ENCODE measurements at places on chromosomes 2 and 18. TPM values are rescaled to one million over a fixed set of nuclear protein-coding genes. Genes with fewer than 3 reads are reported as not detected.

The FAM117B gene
- 12.3 TPM for total RNA-seq

The HOXD3 gene
- not detected for total RNA-seq

The STAT4 gene
- 53.9 TPM for total RNA-seq

The XPO1 gene
- 203 TPM for total RNA-seq

The TXNDC2 gene
- not detected for total RNA-seq

DNA sequence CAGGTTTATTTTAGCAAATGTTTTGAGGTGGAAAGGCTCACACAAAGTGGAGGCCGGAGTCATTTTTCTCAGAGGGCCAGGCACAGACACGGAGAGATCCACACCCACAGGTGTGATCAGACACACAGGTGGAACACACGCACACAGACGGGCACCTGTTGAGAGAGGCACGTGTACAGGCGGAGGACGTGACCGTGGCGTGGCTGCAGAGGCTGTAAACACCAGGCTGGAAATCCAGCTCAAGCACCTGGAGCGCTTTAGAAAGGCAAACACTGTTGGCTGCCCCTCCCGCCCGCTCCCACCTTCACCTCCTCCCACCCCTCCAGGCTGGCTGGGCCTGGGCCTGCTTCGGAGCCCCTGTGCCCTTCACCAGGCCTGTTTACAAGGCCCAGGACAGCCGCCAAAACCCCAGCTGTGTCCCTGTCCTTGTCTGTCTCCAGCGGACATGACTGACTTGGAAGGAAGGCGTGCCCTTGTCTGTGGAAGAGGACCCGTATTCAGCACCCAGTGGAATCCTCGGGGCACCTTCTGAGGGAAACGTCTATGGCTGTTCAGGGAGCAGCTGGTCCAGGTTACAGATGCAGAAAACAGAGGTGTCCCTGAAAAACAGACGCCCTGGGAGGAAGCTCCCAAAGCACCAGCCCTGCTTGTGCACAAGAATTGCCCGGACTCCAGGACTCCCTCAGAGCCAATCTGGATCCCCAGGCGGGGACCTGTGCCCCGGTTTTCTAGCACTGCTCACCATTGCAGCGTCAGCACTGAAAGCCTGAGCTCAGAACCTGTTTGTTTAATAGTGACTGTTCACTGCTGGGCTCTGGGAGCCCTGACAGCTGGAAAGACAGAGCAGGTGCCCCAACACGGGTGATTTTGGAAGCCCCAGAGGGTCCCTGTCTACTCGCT is 134.3 kb upstream of the HAAO start:
- DNase-seq: no peak

DNA sequence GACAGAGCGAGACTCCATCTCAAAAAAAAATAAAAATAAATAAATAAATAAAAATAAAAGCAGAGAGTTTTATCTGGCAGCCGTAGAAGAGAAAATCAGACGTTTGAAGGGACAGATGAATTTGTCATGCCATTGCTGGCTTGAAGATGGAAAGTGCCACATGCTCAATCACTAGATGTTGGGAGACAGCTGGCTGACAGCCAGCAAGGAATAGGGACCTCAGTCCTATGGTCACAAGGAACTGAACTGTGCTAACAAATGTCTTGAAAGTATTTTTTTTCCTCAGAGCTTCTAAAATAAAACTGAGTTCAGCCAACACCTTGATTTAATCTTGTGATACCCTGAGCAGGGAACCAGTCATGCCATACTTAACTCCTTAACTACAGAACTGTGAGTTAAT is 65.4 kb downstream of the DTNA start:
- no peak for DNase-seq

DNA sequence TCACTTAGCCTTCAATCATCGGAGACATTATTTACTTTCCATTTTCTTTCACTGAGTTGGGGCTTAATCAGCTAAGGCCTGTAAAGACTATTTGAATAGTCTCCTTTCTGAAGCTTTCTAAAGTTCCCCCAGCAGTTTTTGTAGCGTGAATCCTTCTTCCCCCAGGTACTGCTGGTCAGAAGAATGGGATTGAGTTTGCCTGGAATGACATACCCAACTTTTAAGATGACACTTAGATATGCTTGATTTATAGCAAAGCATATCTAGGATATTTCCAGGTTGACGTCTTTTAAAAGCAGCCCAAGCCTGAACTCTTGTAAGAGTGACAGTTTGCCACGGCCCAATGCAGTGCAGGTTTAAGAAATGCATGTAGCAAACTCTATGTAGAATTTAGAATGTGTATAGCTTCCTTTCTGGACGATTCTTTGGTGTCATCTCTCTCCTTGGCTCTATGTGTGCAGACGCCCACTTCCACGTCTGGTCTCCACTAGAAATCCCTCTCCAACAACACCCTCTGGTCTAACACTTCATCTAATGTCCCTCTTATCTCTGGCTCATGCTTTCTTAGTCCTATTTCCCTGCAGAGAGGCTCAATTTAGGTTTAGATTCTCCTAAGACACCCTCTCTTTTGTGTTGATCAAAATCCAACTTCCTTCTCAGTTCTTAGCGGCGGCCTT is 175.0 kb upstream of the CYRIA start:
- no peak for DNase-seq

DNA sequence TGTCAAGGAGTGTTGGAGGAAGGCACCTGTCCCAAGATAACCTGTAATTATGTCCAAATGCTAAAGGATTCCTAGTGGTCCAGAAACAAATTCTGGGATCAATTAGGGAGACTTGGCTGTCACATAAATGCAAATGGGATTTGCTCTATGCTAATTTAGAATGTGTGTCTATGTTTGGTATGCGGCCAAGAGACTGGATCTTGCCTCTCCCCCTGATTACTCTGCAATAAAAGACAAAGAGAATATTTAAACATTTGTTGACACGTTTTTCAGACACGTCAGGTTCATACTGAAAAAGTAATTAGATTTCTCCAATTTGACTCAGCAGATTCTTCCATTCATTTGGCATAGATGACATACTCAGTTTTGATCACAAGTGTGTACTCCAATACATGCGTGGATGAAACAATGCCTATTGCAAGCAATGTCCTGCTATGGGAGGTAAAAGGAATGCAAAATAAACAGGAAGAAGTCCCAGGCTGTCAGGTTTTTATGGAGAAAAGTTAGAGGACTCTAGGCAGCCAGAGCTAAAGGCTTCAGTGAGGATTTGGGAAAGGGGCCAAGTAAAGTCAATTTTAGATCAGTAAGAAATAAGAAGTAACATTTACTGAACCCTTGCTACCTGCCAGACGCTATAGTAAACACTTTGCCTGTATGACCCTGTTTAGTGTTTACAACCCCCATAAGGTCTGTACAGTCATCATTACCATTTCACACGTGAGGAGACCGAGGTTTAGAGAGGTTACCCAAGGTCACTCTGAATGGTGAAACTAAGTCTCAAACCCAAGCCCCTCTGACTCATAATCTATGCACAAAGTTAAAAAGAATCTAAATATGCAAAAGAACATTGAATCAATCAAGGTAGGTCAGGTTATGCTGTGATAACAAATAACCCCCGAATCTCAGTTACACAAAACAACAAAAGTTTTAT is 7.8 kb downstream of the ANTXR1 start:
- no peak for DNase-seq

DNA sequence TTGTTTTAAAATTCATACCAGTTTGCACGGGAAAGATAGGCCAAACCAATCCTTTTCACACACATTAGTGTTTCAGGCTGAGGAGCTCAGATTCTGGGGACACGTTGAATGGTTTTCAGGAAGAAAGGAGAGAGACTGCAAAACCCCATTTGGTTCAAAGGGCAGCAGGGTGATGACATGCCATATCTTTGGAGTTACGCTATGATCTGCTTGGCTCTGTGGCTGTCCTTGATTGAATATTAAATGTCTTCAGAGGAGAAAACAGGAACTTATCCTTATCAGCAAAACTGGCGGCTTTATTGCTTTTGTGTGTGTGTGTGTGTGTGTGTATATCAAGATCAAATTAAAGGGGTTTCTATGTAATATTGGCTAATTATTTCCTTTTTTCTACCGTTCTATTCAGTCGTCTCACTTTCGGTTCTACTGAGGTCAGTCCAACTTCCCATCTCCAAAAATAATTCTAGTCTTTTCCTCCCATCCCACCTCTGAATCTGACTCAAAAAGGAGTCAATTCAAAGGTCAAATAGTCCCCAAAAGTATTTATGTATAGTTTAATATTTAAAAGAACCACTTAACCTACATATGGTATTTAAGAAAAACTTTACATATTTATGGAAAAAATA is 292.9 kb upstream of the CCDC68 start:
- DNase-seq: no peak

DNA sequence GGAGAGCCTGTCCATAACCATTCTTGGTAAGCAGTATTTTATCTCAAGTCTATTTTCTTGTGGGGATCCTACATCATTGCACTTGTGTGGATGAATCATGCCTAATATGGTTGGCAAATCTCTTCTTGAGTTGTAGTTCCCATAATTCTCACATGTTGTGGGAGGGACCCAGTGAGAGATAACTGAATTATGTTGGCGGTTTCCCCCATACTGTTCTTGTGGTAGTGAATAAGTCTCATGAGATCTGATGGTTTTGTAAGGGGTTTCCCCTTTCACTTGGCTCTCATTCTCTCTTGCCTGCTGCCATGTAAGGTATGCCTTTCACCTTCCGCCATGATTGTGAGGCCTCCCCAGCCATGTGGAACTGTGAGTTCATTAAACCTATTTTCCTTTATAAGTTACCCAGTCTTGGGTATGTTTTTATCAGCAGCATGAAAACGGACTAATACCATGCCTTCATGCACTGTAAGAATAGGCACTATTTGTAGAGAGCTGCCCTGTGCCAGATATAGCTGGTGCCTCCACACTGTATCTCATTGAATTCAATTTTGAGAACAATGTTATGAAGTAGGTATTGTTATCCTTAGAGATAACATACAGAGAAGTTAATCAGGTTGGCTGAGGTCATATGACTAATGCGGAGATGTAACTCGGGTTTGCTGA is 148.3 kb downstream of the PLCL1 start:
- peak; percentile 51 for DNase-seq

DNA sequence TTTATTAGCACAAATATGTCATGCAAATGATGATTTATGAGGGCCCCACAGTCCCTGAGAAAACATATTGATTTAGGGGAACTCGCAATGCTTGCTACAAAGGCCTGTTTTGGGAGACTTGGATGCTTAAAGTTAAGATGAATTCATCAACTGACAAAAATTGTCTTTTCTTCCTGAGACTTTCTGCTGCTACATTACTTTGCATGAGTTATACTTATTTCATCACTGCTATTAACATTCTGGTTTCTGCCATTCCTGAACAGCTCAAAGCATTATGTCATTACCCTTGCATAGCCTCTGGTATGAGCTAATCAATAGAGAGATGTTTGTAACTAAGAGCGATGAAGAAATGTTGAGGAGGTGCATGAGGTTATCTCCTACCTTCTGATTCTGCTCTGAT is 74.4 kb downstream of the SOX11 start:
- no peak for DNase-seq

DNA sequence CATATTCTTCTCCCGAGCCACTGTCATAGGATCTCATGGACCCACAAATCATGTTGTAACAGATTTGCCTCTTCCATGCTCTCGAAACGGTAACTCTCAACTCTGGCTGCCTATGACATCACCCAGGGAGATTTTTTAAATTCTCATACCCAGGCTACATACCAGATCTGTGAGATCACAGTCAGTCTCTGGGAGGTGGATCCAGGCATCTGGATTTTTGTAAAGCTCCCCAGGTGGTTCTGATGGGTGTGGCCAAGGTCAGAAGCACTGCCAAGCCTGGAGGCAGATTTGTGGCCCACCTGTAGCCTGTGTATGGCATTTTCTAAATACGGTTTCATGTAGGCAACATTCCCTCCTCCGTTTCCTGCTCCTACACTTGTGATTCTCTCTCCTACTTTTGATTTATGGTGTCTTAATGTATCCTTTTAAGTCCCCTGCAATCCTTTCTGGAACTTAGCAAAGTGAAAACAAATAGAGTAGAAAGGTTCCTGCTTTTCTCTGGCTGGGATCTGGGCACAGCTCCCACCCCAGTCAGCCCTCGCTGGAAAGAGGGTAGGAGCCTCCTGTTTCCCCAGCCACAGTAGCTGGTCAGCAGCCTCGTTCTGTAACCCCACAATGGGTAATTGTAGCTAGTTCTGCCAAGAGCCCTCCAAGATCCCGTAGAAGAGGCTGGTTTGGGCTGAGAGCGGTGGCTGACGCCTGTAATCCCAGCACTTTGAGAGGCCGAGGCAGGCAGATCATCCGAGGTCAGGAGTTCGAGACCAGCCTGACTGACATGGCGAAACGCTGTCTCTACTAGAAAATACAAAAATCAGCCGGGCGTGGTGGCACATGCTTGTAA is 96.2 kb downstream of the KLHL29 start:
- no peak for DNase-seq

DNA sequence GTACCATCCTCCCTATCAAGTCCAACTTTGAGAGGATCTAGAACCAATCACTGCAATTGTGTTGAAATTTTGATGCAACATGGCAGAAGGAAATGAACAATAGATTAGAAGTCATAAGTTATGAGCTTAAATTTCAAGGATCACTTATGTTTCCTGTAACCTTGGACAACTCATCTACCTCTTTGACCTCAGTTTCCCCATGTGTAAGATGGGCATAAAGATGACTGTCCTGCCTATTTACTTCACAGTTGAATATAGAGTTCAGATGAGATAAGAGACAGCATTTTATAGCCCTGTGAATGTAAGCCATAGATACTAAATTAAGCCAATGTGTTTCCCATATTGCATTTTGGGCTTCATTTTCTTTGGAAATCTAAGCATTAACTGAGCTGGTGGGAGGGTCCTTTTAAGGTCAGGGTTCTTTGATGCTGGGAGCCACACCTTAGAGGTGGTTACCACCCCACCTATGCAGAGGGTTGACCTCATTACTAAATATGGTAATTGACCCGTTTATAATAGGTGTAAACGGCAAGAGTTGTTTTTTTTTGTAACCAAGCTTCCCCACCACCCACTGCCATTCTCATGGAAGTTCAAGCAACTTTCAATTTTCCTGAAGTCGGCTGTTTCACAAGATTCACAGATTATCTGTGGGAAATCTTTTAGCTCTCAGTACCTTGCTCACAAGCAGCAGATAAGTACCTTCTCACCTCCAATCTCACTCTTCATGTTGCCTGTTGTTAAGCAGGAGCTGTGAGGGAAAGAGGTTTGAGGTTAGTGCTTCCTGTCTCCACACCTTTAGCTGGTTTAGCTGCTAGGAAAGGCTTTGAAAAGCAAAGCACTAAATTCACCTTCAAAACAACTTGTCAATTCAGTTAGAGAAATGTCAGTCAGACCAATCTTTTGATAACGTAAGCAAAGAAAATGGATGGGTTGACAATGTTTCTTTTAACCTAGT is 13.3 kb downstream of the CD28 start:
- DNase-seq: peak; percentile 59

- no peak for DNase-seq
These were observed 39.0 kb downstream of the ANXA4 start for GRCh38 chr2:69780921-69781320.
